ENCODE measurements at places on chromosomes 4 and X.
A peak's percentile ranks its signal among the peaks of the same experiment; 100 is the strongest.

DNA sequence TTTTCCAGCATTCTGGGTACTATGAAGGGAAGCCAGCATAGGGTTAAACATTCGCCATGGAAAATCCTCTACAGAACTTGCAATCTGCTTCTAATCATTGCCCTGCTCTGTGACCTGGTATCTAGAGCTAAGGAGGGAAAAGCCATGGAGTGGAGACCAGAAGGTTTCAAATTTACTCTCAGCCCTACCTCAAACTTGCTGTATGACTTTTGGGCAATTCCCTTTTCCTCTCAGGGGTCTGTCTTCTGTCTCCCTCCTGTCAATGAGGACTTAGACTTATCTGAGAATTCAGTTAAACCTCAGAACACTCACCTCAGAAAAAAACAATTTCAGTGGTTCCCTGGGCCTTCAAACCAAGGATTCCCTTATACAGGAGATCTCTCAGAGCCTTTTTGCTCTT lies 29.1 kb downstream of the ARHGEF9 start:
- no peak for DNase-seq

DNA sequence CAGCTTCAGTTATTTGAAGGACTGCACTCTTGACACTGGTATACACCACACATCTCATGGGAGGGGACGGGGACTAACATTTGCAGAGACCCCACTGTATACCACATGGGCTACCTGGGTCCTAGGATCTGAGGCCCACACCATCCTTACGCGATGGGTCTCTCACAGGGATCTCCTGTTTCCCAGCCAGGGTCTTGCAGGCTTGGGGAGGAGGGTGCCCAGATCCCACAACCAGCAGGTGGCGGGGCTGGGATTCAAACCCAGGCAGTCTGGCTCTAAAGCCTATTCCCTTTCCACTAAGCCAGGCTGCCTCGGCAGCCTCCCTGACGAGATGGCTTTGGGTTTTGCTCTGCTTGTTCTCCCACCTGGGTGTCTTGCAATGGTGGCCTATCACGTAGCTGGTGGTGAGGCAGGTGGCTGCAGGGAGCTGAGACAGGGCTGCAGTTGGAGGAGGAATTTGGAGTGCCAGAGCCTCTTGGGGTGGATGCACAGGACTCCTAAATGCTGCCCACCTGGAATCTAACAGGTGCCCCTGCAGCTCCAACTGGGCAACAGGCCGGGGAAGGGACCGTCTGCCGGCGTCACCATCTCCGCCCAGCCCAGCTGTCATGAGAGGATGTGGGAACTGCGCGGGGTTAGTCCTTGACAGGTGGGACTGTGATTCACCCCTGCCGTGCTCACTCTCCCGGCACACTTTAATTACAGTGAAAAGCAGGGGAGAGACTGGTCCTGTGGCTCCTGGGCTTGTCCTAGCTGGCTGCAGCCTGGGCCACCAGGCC lies 110.7 kb downstream of the PSAPL1 start:
- DNase-seq, result no peak

GRCh38 chr4:10074767-10075105 lies 41.9 kb downstream of the WDR1 start:
- no peak for DNase-seq

DNA sequence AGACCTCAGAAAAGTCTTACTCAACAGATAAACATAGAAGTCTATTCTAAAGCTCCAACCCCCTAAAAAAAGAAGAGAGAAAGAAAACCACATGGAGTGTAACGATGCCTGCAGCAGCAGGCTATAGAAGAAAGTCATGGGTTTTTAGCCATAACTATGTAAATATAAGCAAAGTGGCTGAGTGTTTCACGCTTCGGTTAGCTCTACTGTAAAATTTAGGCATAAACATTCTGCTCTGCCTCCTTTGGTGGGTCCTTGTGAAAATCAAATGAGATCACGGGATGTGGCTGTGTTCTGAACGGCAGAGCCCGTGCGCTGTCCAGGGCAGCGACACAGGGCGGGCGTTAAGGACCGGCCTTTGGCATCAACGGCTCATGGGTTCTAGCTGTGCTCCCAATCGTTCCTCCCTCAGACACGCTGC lies 78.4 kb downstream of the IRF2 start:
- no peak for DNase-seq

DNA sequence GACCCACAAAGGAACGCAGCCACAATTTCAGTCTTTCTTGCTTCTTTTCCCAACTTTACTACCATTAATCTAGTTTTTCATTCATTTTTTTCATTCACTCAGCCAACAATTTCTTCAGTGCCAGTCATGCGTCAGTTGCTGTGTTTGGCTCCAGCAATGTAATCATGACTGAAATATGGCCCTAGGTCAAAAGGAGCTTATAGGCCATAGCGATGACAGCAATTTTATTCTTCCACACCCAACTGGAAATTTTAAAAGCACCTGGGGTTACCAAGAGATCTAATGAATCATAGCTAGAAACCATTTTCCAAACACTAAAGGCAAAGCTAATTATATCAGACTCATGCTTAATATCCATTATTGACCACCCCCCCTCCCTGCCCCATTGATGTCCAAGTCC lies 29.8 kb upstream of the C1QTNF7 start:
- DNase-seq, result no peak

- no peak for DNase-seq
These were observed 133.9 kb downstream of the AFAP1 start for GRCh38 chr4:7805533-7806337.

DNA sequence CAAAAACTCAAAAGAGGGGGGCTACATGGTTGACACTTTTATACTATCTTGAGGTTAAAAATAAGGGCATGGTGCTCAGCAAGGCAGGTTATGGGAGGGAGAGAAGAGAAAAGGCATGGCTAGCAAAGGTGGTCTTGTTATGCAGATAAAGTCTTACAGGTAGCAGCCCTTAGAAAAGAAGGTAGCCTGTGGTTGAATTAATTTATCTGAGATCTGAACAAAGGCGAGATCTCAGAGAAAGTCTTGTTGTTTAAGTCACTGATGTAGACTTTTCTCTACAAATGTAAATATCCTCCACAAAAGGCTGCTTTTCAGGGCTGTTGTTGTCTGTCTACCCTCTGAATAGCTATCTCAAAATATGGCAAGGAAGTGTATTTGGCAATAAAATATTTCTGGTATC lies 1250.4 kb downstream of the PCDH18 start:
- no peak for DNase-seq

DNA sequence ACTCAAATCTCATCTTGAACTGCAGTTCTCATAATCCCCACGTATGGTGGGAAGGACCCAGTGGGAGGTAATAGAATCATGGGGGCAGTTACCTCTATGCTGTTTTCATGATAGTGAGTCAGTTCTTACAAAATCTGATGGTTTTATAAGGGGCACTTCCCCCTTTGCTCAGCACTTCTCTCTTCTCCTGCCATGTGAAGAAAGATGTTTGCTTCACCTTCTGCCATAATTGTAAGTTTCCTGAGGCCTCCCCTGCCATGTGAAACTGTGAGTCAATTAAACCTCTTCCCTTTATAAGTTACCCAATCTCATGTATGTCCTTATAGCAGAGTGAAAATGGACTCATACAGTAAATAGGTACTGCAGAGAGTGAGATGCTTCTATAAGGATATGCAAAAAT lies 1050.6 kb upstream of the GRIA3 start:
- no peak for DNase-seq

DNA sequence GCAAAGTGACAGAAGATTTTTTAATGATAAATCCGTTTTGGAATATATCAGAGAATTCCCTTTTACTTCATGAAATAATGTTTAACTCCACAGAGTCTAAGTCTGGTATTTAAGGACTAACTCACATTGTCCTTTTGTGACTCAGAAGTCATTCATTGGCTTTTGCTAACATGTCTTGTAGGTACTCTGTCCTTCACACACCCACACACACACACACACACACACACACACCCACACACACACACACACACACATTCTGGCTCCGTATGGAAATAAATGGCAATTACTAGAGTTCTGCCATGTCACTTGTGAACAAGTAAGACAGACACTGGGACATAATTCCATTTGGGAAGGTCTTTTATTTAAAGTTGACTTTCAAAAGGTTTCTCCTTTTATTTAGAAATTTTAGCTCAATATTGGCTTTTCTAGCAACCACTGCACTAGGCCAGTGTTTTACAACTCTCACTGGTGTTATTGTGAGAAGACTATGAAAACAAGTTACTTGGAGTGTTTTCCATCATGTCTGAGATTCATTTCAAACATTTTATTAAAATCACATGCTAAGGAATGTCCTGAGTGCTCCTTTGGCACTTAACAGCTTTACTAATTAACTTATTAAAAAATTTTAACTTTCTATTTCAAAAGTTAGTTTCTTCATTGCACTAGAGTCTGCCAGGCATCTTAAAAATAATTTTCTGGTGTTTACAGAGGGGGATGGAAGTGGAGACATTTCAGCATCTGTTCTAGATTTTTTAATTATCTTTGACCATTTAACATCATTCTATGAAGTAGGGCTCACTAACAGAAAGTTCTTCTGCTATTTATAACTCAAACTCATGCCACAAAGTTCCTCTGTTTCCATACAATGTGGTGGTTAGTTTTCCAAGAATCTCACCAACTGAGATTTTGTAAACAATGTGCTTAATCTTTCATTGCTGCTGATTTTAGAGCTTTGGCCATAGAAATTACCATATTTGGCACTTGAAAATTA lies 240.3 kb upstream of the GPC4 start:
- no peak for DNase-seq

DNA sequence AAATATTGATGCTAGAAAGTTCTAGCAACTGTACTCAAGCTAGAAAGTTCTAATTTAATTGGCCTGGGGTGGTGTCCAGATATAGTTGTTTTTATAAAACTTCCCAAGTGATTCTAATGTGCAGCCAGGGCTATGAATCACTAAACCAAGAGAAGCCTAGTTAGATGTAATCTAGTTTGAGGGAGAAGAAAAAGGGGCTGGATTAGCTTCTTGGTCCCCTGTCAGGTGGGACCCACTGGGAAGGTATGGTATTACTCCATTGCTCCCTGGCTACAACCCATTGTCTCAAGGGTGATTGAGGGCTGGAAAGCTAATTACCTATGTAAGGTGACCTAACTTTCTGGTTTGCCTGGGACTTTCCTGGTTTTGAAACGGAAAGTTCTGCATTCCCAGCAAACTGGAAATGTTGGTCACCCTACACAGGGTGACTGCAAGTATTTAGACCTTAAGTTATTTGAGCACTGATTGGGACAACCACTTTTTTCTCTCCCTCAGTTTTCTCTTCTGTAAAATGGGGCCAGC lies 23.9 kb upstream of the MSN start:
- no peak for DNase-seq

- DNase-seq, result no peak
These were observed 45.5 kb upstream of the NKX1-1 start for GRCh38 chr4:1451752-1452122.

DNA sequence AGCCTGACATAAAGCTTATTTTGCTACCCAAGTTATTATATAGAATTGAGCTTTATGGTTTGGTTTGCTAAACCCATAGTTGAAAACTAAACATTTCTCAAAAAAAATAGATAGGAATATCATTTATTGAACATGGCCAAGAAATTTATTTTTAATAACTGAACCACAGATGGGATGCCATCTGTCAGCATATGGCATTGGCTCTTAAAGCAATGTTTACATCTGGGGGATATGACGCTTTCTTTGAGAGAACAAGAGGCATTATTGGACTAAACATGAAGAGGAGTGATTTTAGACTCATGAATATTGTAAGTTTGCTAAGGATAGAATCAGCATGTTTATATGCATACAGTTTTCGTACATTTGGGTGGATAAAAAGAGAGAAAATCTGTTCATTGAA lies 132.6 kb upstream of the SLIT2 start:
- no peak for DNase-seq

DNA sequence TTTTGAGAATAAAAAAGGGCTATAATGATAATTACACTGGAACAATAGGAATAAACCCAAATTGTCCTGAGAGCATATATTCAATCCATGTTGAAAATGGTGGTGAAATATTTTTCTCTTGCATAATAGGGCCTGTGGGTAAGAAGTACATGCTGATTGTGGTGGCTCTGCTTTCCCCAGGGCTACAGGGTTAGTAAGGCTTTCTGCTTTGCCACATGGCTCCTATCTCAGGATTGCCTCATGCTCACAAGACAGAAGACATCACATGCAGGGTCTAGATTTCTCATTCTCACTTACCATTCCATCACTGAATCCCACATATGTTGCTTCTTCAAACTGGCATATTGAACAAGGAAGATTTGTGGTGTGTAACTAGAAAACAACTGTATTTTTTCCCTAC lies 12.4 kb upstream of the VEGFC start:
- no peak for DNase-seq

- no peak for DNase-seq
These were observed 23.7 kb upstream of the CSN1S1 start for GRCh38 chr4:69907151-69907550.

GRCh38 chrX:132092439-132093065 lies 35.3 kb downstream of the FRMD7 start:
- peak; percentile 17 for DNase-seq

GRCh38 chr4:76059750-76060149 lies 14.8 kb upstream of the ART3 start:
- DNase-seq, result no peak

- DNase-seq, result no peak
These were observed 443.6 kb upstream of the AR start for GRCh38 chrX:67100031-67100884.

GRCh38 chr4:32106767-32107166 lies 1386.6 kb downstream of the PCDH7 start:
- no peak for DNase-seq

DNA sequence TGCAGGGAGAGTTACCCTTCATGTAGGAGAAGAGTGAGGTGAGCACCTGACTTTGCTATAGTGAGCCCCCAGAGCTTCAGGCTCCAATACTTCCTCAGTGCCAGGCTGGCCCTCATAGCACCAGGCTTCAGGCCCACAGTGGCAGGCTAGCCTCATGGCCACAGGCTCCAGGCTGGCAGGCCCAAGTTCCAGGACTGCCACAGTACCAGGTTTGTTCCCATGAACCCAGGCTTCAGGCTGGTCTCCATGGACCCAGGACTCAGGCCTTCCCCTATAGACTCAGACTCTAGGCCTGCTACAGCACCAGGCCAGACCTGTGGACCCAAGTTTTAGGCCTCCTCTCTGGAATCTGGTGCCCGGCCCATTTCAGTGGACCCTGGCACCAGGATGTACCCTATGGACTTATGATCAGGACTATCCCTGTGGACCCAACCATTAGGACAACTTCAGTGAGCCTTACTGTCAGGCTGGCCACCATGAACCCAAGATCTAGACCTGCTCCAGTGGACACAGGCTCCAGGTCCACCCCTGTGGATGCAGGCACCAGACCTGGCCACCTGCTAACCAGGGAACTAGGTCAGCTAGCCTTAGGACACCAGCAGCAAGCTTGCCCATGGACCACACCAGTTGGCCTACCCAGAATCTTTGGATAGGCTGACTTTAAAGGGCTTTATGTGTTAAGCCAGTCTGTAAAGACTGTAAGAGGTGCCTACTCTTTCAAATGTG lies 658.2 kb downstream of the KLHL13 start:
- no peak for DNase-seq

- DNase-seq, result peak; percentile 72
These were observed 891 bp downstream of the CISD2 start for GRCh38 chr4:102869569-102870197.
